Activated CD8-positive, alpha-beta memory T cell treated with anti-CD3 and anti-CD28 coated beads, Interleukin-2, amount 10 ng/mL, durations not matched to agents 7 days and 5 days (primary cell): ENCODE measurements at places on chromosomes 11 and 22.

GRCh38 chr11:102121329-102121728 lies 11.1 kb downstream of the YAP1 start:
- no peak for DNase-seq

- peak; percentile 66 for DNase-seq
Measured at GRCh38 chr11:36540998-36541397, 26.8 kb upstream of the RAG1 start.

DNA sequence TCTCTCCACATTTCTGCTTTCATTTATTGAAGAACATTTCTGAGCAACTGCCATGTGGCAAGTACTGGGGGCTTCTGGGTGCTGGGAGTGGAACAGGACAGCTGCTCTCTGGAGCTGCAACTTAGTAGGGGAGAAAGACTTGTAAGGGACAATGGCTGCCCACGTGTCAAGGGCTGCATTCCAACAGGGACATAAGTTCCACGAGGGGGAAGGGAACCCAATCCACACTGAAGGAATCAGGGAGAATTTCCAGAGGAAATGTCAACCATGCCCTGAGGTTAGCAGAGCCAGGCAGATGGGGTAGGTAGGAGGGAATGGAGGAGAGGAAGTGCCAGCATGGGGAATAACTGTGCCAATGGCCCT lies 1.7 kb downstream of the MAPK8IP2 start:
- DNase-seq = no peak

- DNase-seq = no peak
Measured at GRCh38 chr11:73361953-73362776, 14.0 kb upstream of the RELT start.

- DNase-seq = no peak
Measured at GRCh38 chr11:67507242-67507863, 609 bp downstream of the CDK2AP2 start.

DNA sequence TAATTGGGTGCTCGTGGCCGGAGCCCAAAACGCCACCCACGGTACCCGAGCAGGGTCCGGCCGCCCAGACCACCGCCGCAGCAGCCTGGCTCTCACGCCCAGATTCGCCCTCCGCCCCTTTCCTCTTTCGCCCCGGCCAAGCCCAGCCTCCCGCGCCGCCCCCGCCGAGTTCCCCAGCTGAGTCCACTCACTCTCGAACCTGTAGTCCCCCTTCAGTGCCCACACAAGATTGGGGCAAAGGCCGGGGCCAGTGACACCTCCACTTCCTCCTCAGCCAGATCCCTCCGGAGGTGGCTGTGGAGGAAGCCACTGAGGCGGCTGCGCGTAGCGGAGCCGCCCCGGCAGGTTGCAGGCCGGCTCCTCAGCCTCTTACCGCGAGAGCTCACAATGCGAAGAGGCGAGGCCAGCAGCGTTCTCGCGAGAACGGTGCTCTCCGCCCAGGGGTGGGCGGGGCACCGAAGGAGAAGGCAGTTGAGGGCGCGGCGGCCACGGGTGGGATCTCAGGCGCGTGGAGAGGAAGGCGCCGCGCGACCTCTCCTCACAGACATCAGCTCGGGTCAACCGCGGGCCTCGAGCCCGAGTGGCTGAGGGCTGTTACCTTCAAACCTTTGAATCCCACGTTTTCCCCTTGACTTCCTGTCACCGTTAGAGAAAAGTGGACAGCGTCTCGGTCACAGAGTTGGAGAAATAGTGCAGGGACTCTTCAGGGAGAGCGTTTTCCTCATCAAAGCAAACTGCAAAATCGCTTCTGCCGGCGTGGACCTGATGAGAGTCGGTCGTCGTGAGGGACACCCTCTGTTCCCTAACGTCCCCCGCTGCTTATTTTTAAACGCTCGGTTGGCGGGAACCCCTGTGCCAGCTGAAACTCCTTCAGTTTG lies at the start of gene BTBD10:
TSS of gene BTBD10 (minus strand) at position 322 of the 878 bp plus-strand sequence. CDS start 18,098 bp downstream, outside the sequence.
- DNase-seq = peak; percentile 95
